Upper lobe of right lung (tissue), 1 donor: ENCODE measurements at places on chromosomes 5 and 9. TPM values are rescaled to one million over a fixed set of nuclear protein-coding genes. Genes with fewer than 3 reads are reported as not detected.

The GLIPR2 gene
- 64.9 TPM for total RNA-seq

GRCh38 chr9:94148419-94148818 lies 64.2 kb downstream of the PTPDC1 start:
- H3K36me3 ChIP-seq: no peaks in the 10 kb centered on the region
- H3K4me3 ChIP-seq: no peak overlapping the region
- peak overlapping the region; percentile 55 for H3K27ac ChIP-seq
- peaks cover 17% of the 10 kb centered on the region for H3K4me1 ChIP-seq

- H3K27ac ChIP-seq: no peak overlapping the region
- H3K4me1 ChIP-seq: peaks cover 5% of the 10 kb centered on the region
- DNase-seq: no peak
- no peaks in the 10 kb centered on the region for H3K36me3 ChIP-seq
- H3K4me3 ChIP-seq: no peak overlapping the region
- no peaks in the 10 kb centered on the region for H3K27me3 ChIP-seq
Measured at GRCh38 chr9:5518937-5519319, 8.6 kb downstream of the PDCD1LG2 start.

The FBXO38 gene
- total RNA-seq: 67.1 TPM

DNA sequence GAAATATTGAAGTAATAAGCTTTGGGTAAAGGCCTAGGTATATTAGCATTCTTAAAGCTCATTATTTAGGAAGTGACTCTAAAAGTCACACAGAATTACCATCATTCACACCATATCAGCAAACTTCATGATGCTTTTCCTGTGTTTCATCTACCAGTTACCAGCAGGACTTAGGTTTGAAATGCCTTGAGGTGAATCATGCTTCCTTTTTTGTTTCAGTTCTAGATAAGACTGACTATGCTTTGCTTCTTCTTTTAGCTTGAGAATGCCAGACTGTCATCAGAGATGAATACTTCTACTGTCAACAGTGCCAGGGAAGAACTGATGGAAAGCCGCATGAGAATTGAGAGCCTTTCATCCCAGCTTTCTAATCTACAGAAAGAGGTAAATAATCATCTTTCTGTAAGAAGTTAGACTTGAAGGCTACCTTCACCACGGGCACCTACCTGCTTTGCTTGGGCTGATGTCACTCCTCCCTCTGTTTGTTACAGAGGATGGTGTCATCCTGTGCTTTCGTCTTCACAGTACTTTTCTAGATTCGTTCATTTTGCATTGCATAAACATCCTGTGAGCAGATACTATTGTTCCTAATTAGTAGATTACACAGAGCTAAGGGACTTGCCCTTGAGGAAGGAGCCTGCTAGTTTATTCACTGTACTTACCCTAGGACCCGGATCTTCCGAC lies 34.7 kb downstream of the LMNB1 start:
- no peaks in the 10 kb centered on the region for H3K4me1 ChIP-seq
- no peaks in the 10 kb centered on the region for H3K36me3 ChIP-seq
- H3K27me3 ChIP-seq: no peaks in the 10 kb centered on the region

DNA sequence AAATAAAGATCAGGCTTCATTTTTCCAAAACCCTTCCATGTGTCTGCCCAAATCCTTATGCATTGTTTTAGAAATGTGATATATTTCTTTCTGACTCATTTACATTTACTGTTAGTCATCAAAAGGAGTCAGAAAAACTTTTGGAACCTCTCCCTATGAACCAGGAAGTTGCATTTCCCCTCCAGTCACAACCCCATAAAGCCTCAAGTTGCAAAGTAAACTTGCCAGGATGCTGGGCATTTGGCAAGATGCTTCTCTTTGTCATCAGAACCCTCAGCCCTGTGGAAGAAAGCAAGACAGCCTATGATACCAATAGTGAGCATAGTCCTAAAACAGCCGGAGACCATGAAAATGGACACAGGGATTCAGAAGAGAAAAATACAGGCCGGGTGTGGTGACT lies 84.2 kb downstream of the MUSK start:
- H3K4me1 ChIP-seq: no peaks in the 10 kb centered on the region
- H3K36me3 ChIP-seq: no peaks in the 10 kb centered on the region
- no peak overlapping the region for H3K27ac ChIP-seq
- H3K4me3 ChIP-seq: no peak overlapping the region

The DOCK8 gene
- 83.4 TPM for total RNA-seq

- DNase-seq: no peak
- H3K4me1 ChIP-seq: peaks cover 60% of the 10 kb centered on the region
- H3K27ac ChIP-seq: peak overlapping the region; percentile 73
- peaks cover 19% of the 10 kb centered on the region for H3K36me3 ChIP-seq
- H3K4me3 ChIP-seq: no peak overlapping the region
Measured at GRCh38 chr5:177301503-177302165, 1.9 kb downstream of the RAB24 start.

GRCh38 chr5:38208782-38209378 lies 49.5 kb upstream of the EGFLAM start:
- DNase-seq: no peak
- H3K27ac ChIP-seq: no peak overlapping the region
- H3K4me1 ChIP-seq: no peaks in the 10 kb centered on the region

- peak overlapping the region; percentile 31 for H3K4me3 ChIP-seq
- no peaks in the 10 kb centered on the region for H3K27me3 ChIP-seq
- peaks cover 98% of the 10 kb centered on the region for H3K4me1 ChIP-seq
- peaks cover 4% of the 10 kb centered on the region for H3K36me3 ChIP-seq
- no peak for DNase-seq
Measured at GRCh38 chr5:132425009-132425937, 55.8 kb downstream of the SLC22A5 start.

The MZB1 gene
- total RNA-seq: 5.2 TPM

DNA sequence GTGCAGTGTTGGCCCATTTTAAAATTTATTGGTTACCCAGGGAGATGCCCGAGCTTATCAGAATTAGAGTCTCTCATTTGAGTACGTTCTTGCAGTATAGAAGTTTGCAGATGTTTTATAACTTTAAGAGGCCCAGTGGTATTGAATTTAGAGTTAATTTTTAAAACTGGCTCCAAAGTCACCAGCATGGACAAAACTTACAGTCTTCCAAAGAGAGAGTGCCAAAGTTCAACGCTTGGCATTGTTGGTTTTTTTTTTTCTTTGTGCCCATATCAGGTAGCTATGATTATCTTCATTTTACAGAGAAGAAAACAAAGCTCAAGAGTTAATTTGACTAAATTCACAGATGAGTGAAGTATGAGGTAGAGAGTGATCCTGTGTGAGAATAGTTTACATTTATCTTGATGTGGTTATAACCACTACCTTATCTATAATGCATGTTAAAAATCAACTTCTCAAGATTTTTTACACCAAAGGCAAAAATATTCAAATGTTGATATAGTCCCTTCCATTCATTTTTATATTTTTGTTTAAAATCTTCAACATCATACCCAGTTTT lies 273.7 kb upstream of the DMRT1 start:
- H3K27me3 ChIP-seq: no peaks in the 10 kb centered on the region
- no peak overlapping the region for H3K27ac ChIP-seq
- no peaks in the 10 kb centered on the region for H3K36me3 ChIP-seq

DNA sequence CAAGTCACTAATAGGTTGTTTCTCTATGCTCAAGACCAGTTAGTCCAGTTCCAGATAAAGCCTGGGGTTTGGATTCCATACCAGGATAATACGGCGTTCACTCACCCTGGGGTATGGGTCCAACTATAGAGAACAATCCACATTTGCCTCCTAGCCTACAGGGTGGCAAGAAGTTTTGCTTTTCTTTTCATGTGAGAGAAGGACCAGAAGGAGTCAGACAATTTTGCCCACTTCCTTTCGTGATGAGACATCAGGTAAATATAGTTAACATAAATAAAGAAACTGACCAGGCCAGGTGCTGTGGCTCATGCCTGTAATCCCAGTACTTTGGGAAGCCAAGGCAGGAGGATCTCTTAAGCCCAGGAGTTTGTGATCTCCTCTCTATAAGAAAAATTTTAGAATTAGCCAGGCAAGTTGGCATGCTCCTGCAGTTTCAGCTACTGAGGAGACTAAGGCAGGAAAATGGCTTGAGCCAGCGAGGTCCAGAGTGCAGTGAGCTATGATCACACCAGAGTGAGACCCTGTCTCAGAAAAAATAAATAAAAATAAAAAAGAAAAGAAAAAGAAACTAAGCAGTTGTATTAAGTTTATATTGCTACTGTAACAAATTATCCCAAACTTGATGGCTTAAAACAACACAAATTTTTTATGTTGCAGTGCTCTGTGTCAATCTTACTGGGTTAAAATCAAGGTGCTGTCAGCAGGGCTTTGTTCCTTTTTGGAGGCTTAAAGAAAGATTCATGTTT lies 7.5 kb upstream of the REEP5 start:
- peak overlapping the region; percentile 26 for H3K27ac ChIP-seq
- H3K4me3 ChIP-seq: no peak overlapping the region
- no peaks in the 10 kb centered on the region for H3K36me3 ChIP-seq
- peaks cover 6% of the 10 kb centered on the region for H3K4me1 ChIP-seq
- no peak for DNase-seq

The GPBP1 gene
- 63.0 TPM for total RNA-seq
